ENCODE measurements at places on chromosomes 1 and 21. TPM values are rescaled to one million over a fixed set of nuclear protein-coding genes. Genes with fewer than 3 reads are reported as not detected.

Gene MYOG
- polyA plus RNA-seq, result not detected

Gene GCSAML
- polyA plus RNA-seq, result not detected

Gene DAB1
- 0.08 TPM for polyA plus RNA-seq

Gene PGBD5
- not detected for polyA plus RNA-seq

Gene NMNAT2
- polyA plus RNA-seq, result 1.4 TPM

Gene DNM3
- not detected for polyA plus RNA-seq

Gene BPNT1
- polyA plus RNA-seq, result 36.1 TPM

Gene RPS6KA1
- 104 TPM for polyA plus RNA-seq

Gene VTCN1
- not detected for polyA plus RNA-seq

All from GM12878 (cell line).